Astrocyte (in vitro differentiated cells and primary cell): ENCODE measurements at places on chromosomes 16 and 17. TPM values are rescaled to one million over a fixed set of nuclear protein-coding genes. Genes with fewer than 3 reads are reported as not detected.
A peak's percentile ranks its signal among the peaks of the same experiment; 100 is the strongest.

GRCh38 chr17:68155692-68156091 lies 92.2 kb upstream of the AMZ2 start:
- DNase-seq: no peak

The SPHK1 gene
- 34.8 TPM in 2 replicates for total RNA-seq

The TBC1D3 gene
- total RNA-seq: not detected in 2 replicates

DNA sequence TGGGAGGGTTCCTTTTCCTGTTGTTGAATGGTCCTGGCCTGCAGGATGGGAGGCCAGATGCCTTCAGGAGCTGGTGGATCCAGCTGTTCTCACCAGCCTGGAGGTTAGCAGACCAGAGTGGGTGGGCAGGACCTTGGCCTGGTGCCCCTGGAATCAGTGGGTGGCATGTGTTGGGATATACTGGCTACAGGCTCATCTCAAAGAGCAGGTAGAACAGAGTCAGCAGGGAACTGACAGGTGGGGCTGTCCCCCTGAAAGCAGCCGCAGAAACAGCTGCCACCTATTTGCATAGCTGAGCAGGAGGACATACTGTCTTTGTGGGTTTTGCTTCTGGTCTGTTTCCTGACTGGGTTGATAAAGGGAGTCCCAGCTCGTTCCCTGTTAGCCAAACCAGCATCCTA lies 144.1 kb downstream of the RAB11FIP4 start:
- no peak for DNase-seq

DNA sequence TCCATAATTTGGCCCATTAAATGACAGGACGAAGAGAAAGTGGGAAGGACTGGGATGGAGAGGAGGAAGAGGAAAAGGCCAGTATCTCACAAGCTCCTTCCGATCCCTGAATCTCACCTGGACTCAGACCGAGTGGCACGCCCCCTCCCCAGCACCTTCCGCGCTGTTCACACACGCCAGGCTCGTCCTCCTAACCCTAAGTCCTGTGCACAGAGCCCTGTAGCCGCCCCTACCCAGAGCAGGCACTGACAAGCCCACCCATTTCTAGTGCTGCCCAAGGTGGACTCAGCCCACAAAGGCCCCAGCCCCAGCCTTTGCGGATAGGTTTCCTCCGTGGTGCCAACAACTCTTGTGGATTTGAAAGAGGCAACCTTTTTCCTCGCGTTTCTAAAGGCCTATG lies 9.2 kb downstream of the HS3ST3B1 start:
- DNase-seq: no peak

The MIS12 gene
- 12.2 and 13.1 TPM in 2 replicates for total RNA-seq

DNA sequence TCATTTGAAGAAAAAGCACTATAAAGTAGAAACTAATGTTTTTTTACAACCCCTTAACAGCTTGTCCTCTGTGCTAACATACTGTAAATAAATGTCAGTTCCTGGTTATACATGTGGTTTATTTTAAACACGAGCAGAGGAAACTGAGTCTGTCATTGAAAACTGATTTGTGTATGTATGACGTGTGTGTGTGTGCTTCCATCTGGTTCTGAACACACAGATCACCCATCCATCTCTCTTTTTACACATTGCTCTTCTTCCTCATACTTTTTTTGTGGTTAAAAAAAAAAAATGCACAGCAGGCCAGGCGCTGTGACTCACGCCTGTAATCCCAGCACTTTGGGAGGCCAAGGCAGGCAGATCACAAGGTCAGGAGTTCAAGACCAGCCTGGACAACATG lies 49.5 kb downstream of the ZNF423 start:
- DNase-seq: peak; percentile 42

DNA sequence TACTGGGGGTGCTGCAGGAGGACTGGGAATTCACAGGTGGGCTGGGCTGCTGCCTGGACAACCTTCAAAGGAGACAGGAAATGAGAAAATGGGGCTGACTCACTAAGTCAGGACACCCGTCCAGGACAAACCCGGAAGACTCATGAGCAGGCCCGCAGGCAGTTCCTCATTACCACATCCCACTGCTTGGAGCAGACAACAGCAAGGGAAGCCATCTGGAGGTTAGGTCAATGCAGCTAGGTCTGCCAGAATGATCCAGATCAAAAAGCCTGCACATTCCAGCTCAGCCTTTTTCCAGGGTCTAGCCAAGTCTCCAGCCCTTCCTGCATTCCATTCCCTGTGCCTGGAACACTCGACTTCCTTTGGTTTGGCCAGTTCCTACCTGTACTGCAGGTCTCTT lies 536.5 kb upstream of the CDH11 start:
- peak; percentile 98 for DNase-seq

The TBC1D3I gene
- 0.11 and 0.58 TPM in 2 replicates for total RNA-seq

DNA sequence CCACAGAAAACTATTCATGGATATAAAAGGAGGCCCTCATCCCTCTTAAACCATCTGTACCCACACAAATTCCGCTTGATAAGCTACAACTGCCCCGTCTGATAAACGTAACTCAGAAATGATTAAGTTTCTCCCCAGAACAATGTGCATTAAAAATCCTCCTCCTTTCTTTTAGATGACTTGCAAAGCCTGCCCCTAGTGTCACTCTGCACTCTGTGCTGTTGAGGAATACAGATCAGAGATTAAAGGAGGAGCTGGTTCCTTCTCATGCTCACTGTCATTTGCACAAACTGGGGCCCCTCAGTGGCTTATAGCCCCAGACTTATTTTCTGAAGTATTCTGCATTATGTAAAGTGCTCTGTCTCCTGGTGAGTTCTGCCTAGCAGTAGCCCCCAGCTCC lies 33.3 kb downstream of the CDRT15 start:
- no peak for DNase-seq

DNA sequence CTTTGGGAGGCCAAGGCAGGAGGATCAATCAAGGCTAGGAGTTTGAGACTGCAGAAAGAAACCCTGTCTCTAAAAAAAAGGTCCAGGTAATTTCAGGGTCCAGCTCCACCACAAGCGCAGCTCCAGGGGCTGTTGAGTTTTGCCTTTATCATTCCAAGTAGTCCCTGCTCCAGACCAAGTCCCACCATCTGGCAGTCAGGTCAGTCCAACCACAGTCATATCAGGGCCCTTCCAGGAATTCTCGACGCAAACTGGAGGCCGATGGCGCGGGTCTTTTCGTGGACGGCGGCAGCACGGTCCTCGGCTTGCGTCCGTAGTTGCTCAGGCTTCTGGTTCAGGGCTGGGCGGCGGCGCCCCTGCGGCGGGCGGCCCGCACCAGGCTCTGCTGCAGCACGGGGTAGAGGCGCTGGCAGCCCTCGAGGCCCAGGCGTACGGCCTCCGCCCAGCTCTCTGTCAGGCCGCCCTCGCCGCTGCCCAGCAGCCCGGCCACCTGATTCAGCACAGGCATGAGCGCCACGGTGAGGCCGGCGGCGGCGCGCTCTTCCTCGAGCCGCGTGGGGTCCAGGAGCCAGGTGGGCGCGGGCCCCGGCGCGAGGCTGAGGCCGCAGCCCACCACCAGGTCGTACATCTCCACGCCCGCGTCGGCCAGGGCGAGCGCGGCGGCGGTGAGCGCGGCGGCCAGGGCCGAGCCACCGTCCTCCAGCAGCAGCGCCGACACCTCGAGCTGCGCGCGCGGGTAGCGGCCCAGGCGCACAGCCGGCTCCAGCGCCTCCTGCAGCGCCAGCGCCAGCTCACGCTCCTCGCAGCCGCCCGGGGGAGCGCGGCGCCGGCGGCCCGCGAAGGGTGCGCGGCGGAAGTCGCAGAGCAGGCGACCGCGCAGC lies 752 bp downstream of the EXOSC6 start:
- DNase-seq: peak; percentile 39

The TNK1 gene
- total RNA-seq: 0.36 and 1.6 TPM in 2 replicates

DNA sequence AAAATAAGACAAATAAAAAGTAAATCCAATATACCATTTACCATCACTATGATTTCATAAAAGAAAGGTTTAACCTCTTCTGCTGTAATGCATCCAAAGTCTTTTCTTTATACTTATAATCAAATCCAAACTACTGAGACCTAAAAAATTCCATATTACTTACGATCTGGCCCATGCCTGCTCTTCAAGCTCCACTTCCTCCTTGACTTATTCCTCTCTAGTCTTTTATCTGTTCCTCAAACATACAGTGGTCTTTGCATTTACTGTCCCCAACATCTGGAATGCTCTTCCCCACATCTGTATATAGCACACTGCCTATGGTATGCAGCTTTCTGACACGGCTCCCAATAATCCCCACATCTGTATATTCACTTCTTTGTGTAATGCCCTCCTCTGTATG lies 33.8 kb downstream of the PCTP start:
- no peak for DNase-seq

GRCh38 chr17:51230306-51230705 lies 29.5 kb downstream of the MBTD1 start:
- peak; percentile 13 for DNase-seq

GRCh38 chr16:88799569-88800276 lies 3.9 kb upstream of the CDT1 start:
- DNase-seq: no peak

DNA sequence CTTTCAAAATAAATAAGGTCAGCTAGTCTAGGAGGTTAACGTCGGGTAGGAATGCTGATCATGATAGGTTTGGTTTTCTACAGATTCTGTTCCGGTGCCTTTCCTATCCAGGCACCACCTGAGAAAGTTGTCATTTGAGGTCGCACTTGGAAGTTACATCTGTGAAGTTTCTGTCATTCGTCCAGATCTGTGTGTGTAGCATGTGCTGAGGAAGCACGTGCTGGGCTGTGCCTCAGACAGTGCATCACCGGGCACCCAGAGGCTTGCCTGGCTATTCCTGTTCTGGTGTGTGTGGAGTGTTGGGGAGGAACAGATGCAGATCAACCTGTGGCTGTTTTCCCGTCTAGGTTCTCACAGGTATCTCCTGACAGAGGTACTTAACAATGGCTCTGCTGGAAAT lies 42.6 kb downstream of the DNAJA2 start:
- DNase-seq: no peak

DNA sequence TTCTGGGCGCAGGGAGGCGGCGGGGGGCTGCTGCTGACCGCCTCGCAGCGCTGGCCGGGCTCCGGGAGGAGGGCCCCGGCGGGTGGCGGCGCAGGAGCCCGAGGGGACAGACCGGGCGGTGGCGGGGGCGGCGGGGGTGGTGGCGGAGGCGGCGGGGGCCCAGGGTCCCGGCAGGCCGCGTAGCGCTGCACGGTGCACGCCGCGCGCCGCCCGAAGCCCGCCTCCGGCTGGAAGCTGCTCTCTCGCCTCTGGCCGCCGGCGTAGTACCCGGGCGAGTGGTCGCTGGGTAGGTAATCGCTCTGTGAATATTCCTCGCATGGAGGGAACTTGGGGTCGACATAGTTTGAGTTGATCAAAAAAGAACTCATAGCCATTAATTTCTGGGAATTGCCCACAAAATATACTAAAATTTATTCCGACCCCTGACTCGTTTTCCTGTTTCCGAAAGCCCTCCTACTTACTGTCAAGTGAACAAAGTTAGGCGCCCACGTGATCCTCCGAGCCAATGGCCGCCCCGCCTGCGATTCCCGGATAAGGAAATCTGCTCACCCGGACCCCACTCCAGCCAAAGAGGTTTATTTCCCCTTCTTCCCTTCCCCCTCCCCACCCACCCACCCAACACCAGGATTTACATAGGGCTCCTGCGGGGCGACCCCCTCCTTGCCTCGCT lies at the start of gene HOXB4:
Gene HOXB4, minus strand, starts transcription at position 405 of the 670 bp plus-strand sequence. Its CDS starts 31 bp downstream, at position 374.
- DNase-seq: peak; percentile 78

DNA sequence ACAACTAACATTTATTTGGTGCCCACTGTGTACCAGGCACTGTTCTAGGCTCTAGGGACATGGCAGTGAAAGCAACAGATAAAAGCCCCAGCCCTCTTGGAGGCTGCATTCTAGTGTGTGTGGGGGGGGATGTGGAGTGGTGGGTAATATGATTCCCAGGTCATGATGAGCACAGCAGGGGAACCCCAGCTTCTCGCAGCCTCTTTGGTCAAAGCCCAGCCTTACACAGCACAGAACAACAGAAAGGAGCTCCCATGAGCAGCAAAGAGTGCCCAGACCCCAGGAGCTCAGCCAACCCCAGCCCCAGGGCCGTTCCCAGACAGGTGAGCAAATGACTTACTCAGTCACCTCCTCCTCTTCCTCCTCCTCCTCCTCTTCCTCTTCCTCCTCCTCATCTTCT lies 21.9 kb downstream of the CNGB1 start:
- no peak for DNase-seq

- DNase-seq: no peak
These were observed 11.3 kb upstream of the CYTH1 start for GRCh38 chr17:78793415-78793814.

The NPIPA2 gene
- total RNA-seq: 1.1 and 8.6 TPM in 2 replicates

DNA sequence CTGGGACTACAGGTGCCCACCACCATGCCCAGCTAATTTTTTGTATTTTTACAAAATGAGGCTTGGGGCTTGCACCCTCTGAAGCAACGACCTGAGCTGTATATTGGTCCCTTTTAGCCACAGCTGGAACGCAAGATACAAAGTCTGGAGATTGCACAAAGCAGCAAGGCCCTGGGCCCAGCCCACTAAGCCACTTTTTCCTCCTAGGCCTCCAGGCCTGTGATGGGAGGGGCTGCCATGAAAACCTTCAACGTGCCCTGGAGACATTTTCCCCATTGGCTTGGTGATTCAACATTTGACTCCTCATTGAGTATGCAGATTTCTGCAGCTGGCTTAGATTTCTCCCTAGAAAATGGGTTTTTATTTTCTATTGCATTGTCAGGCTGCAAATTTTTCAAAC lies 69.2 kb downstream of the CYB561 start:
- no peak for DNase-seq

The AP1G1 gene
- 106 and 121 TPM in 2 replicates for total RNA-seq

- no peak for DNase-seq
These were observed 121.1 kb downstream of the AIPL1 start for GRCh38 chr17:6313835-6314234.

- peak; percentile 35 for DNase-seq
These were observed 10.6 kb downstream of the MYH3 start for GRCh38 chr17:10646392-10646990.

- no peak for DNase-seq
These were observed 71.2 kb upstream of the MRTFB start for GRCh38 chr16:13999895-14000425.

- no peak for DNase-seq
These were observed 162.1 kb downstream of the SHISA9 start for GRCh38 chr16:13063457-13063856.

GRCh38 chr16:67537636-67538591 lies 9.3 kb downstream of the RIPOR1 start:
- DNase-seq: no peak

- peak; percentile 8 for DNase-seq
These were observed 161.8 kb upstream of the NOG start for GRCh38 chr17:56431736-56432135.

DNA sequence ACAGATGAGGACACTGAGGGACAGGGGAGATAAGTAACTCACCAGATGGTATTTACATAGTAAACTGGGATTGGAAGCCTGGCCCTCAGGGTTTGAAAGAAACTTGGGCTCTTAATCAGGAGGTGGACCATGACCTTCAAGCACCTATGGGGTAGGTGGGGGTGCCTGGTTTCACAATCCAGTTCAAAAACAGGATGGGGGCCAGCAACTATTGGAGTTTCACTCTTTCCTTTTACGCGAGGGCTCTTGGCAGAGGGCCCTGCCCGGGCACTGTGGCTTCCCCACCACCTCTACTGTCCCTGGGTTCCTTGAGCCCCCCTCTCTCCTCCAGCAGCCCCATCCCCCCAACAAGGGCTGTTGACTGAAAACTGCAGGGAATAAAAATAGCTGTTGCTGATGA lies 11.3 kb upstream of the PRR29 start:
- no peak for DNase-seq

The TP53TG3C gene
- total RNA-seq: not detected in 2 replicates

GRCh38 chr16:70760221-70760620 lies 40.7 kb downstream of the VAC14 start:
- DNase-seq: no peak
